ENCODE measurements at places on chromosomes 2 and 18.

DNA sequence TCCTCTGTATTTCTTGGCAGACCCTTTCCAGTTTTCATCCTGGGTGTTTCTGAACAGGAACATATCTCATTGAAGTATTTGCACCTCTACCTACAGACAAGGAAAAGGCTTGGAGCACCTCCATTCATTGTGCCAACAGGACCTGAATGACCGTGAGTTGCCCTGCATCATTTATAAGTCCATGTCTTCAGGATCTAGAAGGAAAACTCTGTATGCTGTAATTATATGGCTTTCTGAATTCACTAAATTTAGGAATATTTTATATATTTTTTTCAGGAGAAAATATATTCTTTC is 402.3 kb upstream of the SLC14A2 start:
- DNase-seq = no peak

DNA sequence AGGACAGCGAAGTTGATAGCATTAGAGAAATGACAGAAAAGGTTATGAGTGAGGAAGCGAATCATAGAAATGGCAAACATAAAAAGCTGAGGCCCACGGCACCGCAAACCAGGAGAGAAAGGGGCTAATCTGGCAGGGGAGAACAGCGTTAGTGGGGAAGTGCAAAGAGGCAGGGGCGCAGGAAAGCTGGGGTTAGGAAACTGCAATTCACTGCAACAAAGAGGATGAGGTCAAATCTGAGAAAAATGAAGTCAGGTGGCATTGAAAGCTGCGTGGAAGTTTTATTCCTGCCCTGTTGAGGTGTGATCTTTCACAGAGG is 653 bp upstream of the ABI2 start:
- DNase-seq = no peak

- DNase-seq = no peak
Observed at GRCh38 chr18:12863687-12864216, 20.3 kb downstream of the PTPN2 start.

DNA sequence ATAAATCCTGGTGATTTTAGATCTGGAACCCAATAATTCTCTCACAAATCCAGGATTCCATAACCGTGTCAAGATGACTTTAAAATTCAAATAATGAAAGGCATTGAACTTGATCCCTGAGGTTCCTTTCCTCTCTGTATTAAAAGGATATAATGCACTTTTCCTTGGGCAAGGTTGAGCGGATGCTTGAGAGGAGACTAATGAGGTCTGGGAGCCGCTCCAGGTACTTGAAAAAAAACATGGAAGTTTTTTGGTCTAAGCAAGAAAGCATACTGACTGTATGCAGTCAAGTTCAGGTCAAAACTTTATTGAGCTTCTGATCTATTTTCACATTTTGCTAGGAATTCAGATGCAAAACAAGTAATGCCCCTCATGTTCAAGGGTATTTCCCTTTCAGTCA is 318.5 kb downstream of the RAD51AP2 start:
- DNase-seq = no peak

GRCh38 chr18:70158992-70159717 is 46.3 kb downstream of the RTTN start:
- DNase-seq = no peak

DNA sequence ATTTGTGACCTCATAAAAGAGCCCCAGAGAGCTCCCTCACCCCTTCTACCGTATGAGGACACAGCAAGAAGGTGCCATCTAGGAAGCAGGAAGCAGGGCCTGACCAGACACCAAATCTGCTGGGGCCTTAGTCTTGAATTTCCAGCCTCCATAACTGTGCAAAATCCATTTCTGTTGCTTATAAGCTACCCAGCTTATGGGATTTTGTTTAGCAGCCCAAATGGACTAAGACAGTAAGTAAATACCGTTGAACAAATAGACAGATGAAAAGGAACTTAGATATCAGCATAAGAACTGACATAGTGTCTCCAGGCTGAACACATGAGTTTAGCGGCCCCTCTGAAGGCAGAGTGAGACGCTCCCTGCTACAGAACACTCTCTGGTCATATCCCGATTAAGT is 130.9 kb downstream of the UXS1 start:
- DNase-seq = no peak

DNA sequence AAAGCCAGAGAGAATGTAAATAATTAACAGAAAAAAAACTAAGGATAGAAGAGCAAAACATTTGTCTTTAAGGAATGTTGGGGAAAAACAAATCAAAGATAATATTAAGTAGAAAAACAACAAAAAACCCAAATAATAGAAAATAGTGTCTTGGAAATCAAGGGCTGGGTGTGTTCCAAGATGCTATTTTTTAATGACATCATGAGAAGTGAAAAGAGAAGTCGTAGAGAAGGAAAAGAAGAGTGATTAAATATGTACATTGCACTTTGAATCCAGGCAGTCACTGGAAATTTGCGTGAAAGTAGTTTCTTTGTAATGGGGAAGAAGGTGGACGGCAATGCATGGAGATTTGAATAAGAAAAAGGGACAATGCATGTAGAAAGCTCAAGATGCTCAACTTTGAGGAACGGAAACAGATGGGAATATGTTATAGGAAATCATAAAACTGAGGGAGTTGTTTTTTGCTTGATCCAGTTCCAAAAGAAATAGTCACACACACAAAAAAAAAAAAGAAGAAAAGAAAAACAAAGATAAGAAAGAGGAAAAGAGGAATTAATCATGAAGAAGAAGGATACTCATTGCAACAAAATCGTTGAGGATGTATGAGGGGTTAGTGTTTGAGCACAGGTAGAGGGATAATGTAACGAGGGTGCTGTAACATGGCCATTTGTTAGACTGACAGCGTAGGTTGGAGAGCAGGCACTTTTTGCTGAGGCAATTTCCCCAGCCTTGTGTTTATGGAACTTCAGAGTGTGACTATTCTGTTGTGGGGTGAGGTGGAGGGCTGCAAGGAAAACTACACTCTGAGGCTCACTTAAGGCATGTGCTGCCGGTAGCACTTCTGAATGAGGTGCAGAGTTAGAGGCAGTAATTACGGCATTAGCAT is 184.1 kb downstream of the CALCRL start:
- no peak for DNase-seq

GRCh38 chr2:201223089-201224073 is 37.0 kb upstream of the CASP8 start:
- no peak for DNase-seq

DNA sequence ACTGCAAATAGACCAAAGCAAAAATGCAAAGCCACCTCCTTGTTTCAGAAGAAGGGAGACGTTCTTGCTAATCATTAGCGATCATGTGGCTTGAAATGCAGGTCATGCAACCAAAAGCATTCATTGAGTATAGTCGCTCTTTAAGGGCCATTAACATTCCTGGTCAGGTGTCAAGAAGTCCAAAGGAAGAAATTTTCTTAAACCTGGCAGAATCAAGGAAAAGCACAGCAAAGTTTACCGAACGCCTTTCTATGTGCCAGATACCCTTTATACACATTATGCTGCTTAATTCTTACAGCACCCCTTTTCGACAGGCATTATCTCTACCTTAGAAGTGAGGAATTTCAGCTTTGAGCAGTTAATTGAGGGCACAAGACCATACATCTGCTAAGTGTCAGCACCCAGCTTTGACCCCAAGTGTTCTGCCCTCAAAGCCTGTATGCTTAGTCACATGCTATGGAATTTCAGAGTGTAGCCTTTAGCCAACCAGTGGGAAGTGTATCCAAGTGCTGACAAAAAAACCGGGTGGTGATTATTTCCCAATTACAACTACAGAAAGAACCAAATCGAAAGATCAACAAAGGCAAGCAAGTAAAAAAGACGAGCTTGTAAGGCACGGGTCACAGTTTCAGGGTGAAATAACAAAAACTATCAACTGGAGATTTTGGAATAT is 70.8 kb downstream of the EPHA4 start:
- DNase-seq = no peak

DNA sequence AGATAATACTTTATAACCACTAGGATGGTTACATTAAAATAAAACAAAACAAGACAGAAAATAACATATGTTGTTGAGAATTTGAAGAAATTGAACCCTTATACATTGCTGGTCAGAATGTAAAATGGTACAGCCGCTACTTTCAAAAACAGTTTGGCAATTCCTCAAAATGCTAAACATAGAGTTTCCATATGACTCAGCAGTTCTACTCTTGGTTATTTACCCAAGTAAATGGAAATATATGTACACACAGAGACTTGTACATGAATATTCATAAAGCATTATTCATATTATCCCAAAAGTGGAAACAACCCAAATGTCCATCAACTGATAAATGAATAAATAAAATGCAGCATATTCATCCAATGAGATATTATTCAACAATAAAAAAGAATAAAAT is 92.5 kb upstream of the LRATD1 start:
- no peak for DNase-seq

DNA sequence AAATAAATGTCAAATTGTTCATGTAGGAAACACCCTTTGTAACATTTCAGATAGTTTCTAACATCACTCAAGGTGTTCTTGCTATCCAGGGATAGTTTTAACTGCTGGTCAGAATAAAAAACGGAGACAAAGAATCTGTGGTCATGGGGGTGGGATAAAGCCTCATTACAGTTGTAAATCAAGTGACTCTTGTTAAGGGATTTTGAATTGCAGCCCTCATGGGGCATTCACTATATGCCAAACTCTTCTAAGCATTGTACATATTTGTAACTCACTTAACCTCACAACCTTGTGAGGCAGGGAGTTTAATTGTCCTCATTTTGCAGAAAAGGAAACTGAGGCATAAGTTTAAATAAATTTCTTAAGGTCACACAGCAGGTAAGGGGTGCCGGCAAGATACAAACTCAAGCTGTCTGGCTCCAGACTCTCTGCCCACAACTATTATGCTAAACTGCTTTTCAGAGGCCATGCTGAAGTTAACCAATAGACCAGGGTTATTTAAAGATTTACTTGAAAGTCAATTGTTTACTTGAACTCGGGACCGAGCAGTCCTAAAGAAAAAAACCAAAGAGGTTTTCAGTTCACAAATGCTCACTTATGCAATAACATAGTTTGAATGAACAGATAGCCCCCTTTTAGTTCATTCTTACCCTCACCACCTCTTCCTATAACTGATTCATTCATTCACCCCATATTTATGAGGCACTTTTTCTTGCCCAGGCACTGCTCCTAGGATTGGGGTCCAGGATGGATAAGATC is 121.6 kb upstream of the FZD5 start:
- DNase-seq = no peak

DNA sequence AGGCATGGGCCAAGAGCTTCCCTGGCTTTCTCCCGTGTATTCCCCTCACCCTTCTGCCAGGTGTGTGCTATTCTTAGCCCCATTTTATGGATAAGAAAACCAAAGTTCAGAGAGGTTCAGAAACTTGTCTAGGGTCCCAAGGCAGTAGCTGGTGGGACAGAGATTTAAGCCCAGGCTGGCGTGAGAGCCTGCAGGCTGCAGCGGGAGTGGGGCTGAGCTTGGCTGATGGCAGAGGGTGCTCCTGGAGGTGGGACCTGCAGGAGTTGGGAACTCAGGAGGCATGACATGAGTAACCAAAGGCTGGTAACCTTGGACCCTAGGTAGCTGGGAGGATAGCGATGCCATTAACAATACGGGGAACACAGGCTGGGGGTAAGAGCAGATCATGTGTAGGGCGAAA is 87.3 kb upstream of the B3GNT7 start:
- DNase-seq = no peak

- DNase-seq = no peak
Observed at GRCh38 chr2:669323-669722, 7.9 kb downstream of the TMEM18 start.

DNA sequence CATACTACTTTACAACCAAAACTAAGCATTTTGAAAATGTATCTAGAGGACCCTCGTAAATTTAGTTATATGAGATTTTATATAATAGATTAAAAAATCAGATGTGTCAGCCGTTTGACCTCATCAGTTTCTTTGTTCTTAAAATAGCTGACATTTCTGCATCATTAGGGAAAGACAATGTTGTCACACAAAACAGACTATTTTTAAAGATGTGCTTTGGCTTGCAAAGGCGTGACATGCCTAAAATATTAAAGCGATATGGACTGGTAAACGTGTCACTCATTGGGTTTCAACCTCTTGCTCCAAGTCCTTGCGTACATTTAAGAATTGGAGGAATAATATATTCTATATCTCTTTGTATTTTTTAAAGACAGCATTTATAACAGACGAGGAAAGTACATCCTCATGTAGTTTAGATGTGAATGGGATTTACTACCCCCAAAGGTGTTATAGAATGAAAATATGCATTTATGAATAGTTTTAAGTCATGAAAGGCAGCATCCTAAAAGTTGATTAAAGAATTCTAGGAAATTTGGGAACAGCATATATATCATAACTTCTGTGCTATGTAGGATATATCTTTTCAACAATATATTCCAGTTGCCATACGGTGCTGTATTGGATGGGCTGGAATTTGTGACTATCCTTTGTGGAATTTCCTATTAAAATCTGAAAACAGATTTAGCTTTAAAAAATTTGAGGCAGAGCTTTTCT is 3.8 kb downstream of the MYL12A start:
- no peak for DNase-seq

- no peak for DNase-seq
Observed at GRCh38 chr2:31188131-31188530, 29.2 kb downstream of the CAPN14 start.

- no peak for DNase-seq
Observed at GRCh38 chr2:5026571-5027234, 665.5 kb upstream of the SOX11 start.

- DNase-seq = peak; percentile 40
Observed at GRCh38 chr2:26605195-26605998, 35.8 kb downstream of the CIB4 start.

GRCh38 chr2:1671916-1672315 is 72.4 kb downstream of the PXDN start:
- DNase-seq = no peak

DNA sequence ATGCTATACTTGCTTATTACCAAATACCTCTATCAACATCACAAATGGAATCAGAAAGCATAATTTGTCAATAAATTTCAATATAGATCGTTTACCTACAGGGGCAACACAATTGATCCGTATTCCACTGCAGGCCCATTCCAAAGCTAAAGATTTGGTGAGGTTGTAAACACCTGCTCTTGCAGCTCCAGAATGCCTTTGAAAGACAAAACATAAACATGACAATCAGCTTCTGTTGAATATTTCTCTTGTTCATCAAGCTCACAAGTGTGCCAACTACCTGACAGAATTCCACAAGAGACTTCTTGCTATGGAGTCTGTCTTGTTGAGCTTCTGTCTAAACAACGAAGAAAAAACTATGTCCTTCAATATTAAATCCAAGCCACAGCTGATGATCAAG is 30.3 kb downstream of the PECR start:
- DNase-seq = no peak
